Tongue (tissue), 3 donors: ENCODE measurements at places on chromosomes 7 and 10. TPM values are rescaled to one million over a fixed set of nuclear protein-coding genes. Genes with fewer than 3 reads are reported as not detected.

GRCh38 chr7:42527004-42527403, 290.0 kb upstream of the GLI3 start:
- DNase-seq: no peak

- no peak for DNase-seq
These were observed 56.3 kb downstream of the CAMK1D start for GRCh38 chr10:12405342-12406320.

- DNase-seq: no peak
These were observed 169.9 kb upstream of the ADO start for GRCh38 chr10:62634576-62634975.

- DNase-seq: no peak
These were observed 256.4 kb downstream of the FZD1 start for GRCh38 chr7:91520645-91521044.

DNA sequence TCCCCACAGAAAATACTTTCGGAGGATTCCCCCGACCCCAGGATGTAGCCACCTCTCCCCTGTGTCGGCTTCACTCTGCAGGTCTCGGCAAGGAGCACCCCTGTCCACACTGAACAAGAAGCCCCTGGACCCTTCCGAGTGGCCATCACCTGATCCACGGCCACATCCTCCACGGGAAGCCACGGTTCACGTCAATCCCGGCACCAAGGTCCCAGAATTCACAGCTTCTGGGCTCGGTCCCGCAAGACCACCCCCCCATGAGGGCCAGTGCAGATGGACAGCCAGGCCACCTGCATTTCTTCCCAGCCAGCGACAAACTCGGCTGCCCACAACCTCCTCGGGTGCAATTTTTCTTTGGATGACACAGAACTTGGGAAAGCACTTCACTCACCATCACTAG, 199.6 kb downstream of the PTPRN2 start:
- DNase-seq: no peak

- peak; percentile 80 for DNase-seq
These were observed 36.6 kb upstream of the AGR3 start for GRCh38 chr7:16918288-16918895.

ZNF853 gene
- 26.1 TPM for total RNA-seq
